ENCODE measurements at places on chromosomes 6 and 20.

GRCh38 chr20:41770965-41771364 is 152.8 kb upstream of the CHD6 start:
- DNase-seq: peak; percentile 63

- no peak for DNase-seq
Observed at GRCh38 chr6:124743420-124743819, 218.8 kb upstream of the RNF217 start.

GRCh38 chr6:8939615-8940014 is 504.3 kb upstream of the SLC35B3 start:
- DNase-seq: no peak

DNA sequence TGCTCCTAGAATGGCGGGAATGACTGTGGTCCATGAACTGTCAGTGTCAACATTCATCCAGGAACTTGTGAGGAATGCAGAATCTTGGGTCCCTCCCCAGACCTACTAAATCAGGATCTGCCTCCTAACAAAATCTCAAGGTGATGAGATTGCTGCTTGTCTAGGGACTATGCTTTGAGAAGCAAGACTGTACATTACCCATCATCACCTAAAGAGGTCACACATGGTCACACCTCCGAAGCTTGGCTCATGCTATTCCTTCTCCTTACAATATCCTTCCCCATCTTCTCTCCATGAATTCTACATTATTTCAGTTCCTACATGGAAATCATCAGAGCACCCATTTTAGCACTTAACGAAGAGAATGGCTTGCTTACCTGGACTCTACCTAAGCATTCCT is 102.3 kb upstream of the JARID2 start:
- DNase-seq: no peak

- no peak for DNase-seq
Observed at GRCh38 chr6:41622206-41622988, 15.9 kb upstream of the MDFI start.

- no peak for DNase-seq
Observed at GRCh38 chr6:158552796-158553138, 7.1 kb upstream of the TMEM181 start.

DNA sequence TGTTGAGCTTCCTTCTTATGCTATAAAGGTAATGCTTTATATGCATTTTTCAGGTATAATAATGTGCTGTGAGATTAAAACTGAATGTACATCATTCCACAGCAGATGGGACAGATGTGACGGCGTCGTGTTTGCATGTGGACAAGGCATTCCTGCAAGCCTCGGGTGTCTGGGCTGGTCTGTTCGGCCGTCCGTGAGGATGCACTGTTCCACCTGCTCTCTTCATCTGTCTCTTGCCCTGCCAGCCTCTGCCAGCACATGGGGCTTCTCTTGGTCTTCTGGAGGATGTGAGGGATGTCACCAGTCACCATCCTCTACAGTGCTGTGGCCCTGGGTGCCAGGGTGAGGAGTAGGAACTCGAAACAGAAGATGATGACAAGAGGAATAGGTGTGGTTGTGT is 223.2 kb downstream of the ERMARD start:
- no peak for DNase-seq

DNA sequence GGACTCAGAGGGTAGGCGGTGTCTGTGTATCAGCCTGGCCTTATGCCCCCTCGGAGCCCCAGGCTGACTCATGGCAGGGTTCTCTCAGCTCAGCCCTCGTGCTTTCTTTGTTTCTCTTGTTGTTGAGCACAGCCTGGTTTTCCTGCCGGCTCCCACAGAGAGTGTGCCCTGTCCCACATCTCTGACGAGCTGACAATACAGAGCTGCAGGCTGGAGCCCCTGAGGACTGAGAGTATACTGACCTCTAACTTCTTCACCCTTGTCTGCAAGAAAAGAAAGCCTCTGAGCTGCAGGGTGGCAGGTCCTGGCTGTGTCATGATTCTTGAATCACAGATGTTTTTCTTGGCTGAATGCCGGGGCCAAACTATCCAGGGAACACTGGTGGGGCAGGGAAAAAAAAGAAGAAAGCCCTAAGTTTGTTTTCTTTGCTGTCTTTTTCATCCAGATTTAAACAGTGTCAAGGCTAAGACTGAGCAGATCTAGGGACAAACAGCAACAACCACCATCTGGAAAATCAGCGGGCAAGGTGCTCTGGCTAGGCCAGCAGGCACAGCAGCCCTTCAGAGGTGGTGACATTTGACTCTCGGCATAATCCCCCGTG is 63.3 kb upstream of the ZNF133 start:
- DNase-seq: peak; percentile 65

GRCh38 chr20:62370115-62370806 is 3.1 kb upstream of the LAMA5 start:
- no peak for DNase-seq

GRCh38 chr20:8997701-8998117 is 71.2 kb upstream of the PLCB4 start:
- DNase-seq: no peak

- DNase-seq: no peak
Observed at GRCh38 chr6:7197747-7198146, 90.0 kb downstream of the RREB1 start.

GRCh38 chr20:41123631-41124030 is 13.7 kb upstream of the PLCG1 start:
- no peak for DNase-seq

GRCh38 chr6:111774346-111774703 is 98.9 kb downstream of the FYN start:
- DNase-seq: no peak

DNA sequence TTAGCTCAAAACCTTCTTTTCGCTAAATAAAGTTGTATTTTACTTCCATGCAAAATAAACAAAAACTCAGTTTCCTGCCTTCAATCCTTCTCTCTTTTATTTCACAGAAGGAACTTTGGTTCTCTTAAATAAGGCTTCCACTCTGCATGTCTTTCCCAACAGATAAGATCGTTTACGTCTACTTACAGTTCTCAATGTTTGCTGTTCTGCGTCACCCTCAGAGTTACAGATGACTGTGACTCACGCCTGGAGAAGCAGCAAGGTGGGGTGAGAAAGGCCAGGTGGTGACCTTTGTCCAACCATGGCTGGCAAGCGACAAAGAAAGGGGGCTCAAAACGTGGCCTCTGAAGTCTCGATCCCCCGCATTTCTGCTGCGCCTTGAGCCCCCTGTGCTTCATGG is 51.4 kb upstream of the RPS6KA2 start:
- DNase-seq: no peak

- DNase-seq: peak; percentile 8
Observed at GRCh38 chr20:14826543-14827313, 489.3 kb upstream of the FLRT3 start.

- peak; percentile 60 for DNase-seq
Observed at GRCh38 chr6:14734416-14735340, 511.2 kb upstream of the JARID2 start.

- DNase-seq: no peak
Observed at GRCh38 chr20:30513050-30513628, 744.3 kb upstream of the DEFB115 start.

GRCh38 chr6:160363016-160363996 is 15.1 kb downstream of the SLC22A3 start:
- DNase-seq: no peak

- no peak for DNase-seq
Observed at GRCh38 chr6:44778513-44778912, 391.0 kb downstream of the CDC5L start.

DNA sequence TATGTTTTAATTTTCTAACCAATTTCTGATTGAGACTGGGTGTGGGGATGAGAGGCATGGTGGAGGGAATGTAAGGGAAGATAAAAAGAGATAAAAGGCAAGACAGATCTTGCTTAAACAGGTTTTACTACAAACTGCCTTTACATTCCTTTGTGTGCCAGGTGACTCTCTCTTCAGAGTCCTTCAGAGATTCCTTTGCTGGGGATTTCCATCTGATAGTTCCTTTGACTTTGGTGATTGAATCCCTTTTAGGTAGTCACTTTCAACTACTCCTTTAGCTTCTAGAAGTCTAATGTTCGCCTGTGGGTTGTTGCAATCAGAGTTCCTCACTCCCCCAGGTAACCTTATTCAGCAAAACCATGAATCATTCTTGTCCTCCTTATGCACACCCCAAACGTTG is 283.3 kb upstream of the MANEA start:
- no peak for DNase-seq

- peak; percentile 30 for DNase-seq
Observed at GRCh38 chr6:4563156-4563555, 213.0 kb upstream of the CDYL start.

DNA sequence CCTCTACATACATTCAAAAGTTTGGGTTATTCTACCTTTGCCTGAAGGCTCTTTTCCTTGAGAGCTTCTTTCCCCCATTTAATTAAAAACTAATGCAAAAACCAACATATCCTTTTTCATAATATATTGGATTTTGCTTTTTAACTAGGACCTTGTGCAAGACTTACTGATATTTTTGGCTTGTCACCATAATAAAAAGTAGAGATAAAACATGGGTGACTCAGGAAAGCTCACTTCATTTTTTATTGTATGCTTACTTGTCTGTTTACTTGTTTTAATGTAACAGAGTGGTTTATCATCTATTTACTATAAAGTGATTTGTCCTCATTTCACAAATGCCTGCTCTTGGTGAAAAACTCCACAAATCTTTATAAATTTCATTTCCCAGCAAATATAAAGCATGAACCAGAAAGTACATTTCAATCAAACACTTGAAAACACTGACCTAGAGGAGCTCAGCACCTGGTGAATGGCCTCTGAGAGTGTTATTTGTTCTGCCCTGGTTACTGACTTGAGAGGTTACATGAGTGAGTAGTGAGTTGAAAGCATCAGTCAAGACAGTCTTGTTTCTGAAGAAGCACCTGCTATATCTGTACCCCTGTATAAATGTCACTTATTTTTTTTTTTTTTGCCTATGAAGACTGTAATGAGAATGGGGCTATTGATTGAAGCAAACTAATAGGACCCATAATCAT is 20.8 kb downstream of the ADGRG6 start:
- DNase-seq: no peak

DNA sequence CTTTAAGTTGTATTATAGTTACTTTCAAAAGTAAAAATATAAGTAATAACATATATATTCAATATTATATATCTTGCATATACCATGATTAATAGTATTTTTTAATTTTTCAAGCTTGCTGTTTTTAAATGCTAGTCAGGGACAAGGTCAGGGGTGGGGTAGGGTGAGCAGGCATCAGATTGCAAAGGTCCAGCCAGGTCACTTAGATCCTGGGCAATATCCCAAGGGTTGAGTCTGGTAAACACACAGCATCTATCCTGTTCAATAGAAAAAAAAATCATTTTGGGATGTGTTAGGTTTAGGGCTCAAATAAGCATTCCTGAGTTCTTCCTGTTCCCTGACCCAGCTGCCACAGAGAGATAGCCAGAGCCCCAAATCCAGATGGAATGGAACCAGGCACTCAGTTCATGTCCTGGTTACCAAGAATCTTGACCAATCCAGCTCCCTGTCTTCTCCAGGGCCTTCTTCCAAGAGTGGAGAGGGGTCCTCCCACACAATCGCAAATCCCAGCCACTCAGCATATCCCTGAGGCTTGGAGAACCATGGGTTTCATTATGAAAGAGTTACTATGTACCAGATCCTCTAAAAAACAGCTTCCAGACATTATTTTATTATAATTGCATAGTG is 134.9 kb upstream of the TOP1 start:
- no peak for DNase-seq

DNA sequence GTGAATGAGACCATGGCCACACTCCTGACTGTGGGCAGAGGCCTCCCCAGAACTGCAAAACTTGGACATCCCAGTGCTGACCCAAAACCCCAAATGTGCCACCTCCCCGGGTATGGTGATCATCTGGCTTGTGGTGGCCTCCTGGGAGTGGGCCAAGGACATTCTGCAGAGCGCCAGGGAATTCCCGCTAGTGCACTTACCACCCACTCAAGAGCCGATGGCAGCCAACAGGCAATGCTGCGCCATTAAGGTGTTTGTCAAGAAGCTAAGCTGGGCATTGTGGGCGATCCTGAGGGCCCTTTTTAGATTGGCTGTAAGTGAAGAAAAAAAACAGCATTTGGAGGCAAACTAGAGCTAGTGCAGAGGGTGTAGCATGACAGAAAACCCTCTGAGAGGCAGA is 9.4 kb downstream of the MMP24 start:
- DNase-seq: no peak

DNA sequence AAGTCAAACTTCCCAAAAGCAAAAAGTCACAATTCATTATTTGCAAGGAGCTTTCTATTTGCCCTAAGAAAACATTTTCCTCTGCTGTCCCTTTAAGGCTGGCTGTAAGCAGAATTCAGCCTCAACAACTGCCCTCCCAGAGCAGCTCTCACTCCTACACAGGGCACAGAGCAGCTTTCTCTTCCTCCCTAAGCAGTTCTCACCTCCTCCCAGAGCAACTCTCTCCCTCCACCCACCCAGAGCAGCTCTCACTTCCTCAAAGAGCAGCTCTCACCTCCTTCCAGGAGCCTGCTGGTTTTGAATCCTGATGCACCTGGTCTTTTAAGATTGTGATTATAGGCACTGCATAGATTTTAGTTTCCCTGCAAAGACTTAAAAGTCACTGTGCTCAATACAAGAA is 120.6 kb upstream of the TMEM181 start:
- no peak for DNase-seq

DNA sequence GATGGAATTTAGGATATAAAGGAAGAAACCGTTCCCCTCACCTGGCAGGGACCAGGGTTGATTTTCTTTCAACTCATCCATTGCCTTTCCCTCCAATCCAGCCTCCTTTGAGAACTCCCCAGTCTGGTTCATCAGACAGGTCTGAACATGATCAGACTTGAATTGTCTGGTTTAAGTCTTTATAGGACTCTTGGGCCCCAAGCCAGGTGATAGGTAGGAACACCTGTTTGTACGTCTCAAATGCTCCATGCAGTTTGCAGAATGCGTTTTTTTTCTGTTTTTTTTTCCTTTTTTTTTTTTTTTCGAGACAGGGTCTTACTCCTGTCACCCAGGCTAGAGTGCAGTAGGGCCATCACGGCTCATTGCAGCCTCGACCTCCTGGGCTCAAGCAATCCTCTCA is 4.1 kb upstream of the CEP250 start:
- DNase-seq: no peak

GRCh38 chr6:32113386-32114352 is 4.5 kb upstream of the TNXB start:
- peak; percentile 57 for DNase-seq

- no peak for DNase-seq
Observed at GRCh38 chr20:48273843-48274242, 488.6 kb upstream of the SULF2 start.

DNA sequence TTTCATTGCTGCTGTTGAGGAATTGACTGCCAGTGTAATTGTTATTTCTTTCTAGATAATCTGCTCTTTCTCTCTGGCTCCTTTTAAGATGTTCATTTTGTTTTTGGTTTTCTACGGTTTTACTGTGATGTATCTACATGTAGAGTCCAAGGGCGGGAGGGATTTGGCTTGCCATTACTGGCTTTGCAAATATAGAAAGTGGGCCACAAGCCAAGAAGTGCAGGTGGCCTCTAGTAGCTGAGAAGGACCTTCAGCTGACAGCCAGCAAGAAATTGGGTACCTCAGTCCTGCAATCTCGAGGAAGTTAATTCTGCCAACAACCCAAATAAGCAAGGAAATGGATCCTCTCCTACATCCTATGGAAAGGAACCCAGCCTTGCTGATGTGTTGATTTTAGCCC is 42.8 kb upstream of the GLP1R start:
- no peak for DNase-seq

- DNase-seq: no peak
Observed at GRCh38 chr6:22328474-22328873, 31.6 kb upstream of the PRL start.

Measured in pons (tissue), 1 donor.